ENCODE measurements at places on chromosomes 1 and 21.

DNA sequence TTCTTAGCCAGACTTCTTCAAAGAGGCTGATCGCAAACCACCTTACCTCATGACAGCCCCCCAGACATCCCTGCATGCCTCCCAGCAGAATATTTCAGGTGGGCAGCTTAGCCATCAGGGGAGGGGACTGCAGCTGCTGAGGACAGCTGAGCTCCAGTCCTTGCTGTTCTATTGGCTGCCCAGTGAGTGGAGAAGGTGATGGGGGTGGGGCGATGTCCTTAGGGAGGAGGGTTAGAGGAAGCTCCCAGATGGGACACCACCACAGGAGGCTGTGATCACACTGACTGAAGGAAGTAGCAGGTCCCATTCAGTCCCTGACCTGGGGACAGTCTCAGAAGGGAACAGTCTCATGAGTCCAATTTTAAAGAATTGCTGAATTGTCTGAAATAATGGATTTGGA is 38.3 kb downstream of the GJA5 start:
- DNase-seq, result no peak

- DNase-seq, result no peak
Measured at GRCh38 chr1:26949926-26950319, 10.3 kb downstream of the KDF1 start.

- no peak for DNase-seq
Measured at GRCh38 chr1:168405906-168406549, 125.4 kb downstream of the TBX19 start.

DNA sequence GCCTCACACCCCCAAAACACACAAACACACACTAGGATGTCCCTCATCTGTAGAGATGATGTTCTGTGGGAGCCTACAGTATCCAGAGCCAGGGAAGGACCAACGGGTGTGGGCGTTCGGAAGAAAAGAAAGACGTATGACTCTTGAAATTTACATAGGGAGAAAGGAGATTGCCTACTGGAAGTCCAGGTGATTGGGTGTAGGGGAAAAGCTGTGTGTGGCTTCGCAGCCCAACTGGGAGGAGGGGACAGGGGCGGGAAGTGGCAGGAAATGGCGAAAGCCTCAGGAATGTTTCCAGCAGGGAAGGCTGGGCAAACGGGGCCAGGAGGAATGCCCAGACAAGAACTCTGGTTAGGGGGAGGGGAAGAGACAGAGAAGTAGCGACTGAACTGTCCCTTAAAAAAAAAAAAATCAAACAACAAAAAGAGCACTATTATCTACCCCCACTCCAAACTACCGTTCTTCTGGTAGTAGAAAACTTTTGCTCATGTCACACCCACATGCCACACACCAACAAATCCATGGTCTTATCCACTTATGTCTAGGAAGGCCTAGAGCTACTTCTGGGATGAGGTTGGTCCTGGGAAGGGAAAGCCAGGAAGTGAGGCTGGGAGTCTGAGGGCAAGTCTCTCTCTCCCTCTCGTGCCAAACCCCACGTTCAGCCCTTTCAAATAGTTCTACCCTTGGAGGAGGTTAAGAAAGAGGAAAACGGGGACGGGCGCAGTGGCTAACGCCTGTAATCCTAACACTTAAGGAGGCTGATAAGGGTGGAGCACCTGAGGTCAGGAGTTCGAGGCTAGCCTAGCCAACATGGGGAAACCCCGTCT is 1.8 kb upstream of the CKS1B start:
- no peak for DNase-seq

GRCh38 chr1:162849711-162850110 is 11.3 kb downstream of the CCDC190 start:
- no peak for DNase-seq

- no peak for DNase-seq
Measured at GRCh38 chr1:174795806-174796205, 203.9 kb upstream of the CACYBP start.

DNA sequence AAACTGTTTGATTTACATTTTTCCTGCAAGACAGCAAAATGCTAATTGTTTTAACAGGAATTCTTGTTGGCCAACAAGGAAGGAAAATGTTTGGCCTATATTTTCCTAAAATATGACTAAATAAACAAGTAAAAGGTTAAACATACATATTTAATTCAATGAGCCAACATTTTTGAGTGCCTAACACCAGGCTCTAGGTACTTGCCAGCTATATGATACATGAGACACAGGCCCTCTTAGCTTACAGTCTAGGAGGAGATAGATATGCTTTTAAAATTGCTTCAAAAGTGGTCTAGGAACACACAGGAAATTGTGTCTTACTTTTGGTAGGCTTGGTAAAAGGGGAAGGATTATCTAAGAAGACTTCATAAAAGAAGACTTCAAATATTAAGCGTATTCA is 50.9 kb downstream of the PIGK start:
- no peak for DNase-seq

DNA sequence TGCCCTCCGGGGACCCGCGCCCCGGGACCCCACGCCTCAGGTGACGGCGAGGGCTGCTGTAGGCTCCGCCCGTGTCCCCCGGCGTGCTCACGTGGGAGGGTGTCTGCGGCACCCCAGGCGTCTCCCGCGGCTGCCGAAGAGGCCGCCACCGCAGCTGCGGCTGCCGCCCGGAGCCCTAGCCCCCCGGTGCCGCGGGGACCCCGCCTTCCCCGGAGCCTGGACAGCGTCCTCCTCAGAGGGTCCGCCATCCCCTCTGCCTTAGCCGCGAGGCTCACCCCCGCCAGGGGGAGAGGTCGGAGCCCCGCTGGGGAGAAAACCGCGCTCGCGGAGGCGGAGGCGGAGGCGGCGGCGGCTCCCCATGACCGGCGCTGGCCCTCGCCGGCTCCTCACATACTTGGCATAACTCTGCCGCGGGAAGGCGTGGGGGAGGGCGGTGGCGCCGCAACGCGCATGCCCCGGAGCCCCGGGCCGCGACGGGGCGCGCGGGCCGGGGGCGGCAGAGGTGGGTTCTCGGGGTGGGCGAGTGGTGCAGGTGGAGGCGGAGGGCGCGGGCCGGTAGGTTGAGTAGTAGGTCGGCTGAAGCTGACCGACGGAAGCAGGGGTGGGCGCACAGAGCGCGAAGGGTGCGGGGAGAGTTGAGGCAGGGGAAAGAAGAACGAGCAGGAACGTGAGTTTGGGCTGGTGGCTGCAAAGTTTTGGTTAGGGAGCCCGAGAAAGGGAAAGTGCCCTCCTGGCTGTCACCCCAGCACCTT is 700 bp upstream of the SYDE2 start:
- DNase-seq, result peak; percentile 77

DNA sequence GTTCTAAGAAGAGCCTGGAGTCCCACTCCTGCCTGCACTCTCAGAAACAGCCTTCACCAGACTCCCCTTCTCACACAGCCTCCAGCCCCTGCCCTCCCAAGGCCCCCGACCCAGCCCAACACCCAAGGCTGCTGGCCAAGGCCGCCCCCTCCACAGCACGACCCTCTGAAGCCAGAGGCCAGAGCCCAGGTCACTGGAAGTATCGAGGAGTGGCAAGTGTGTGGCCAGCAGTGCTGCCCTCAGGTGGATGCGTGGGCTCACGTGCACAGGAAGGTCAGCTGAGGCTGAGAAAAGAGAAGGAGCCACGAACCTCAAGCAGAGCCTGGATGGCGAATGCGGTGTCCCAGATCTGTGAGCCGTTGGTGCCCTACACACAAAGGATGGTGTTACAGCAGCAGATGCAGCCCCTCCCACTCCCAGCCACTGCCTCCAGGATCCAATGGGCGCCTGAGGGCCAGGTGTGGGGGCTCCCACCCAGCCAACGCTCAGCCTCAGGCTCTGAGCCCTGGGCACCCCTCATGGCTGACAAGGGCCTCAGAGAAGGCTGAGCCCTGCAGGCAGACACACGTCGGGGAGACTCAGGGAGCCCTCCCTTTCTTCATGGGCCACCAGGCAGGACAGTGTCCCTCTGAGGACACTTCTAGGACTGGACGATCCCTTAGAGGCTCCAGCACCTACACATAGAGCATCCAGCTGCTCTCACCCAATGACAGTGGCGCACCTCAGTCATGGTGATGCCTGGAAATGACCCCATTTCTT is 18.0 kb downstream of the LSS start:
- DNase-seq, result no peak

GRCh38 chr1:232767305-232768074 is 37.7 kb upstream of the MAP10 start:
- DNase-seq, result peak; percentile 2

DNA sequence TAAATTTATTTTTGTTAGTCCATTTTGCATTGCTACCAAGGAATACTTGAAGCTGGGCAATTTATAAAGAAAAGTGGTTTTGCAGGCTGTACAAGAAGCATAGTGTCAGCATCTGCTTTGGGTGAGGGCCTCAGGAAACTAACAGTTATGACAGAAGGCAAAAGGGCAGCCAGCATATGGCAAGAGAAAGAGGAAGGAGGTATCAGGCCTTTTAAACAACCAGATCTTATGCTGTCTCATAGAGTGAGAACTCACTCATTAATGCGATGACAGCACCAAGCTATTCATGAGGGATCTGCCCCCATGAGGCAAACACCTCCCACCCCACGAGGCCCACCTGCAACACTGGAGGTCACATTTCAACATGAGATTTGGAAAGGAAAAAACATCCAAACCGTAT is 898.4 kb downstream of the KCNT2 start:
- DNase-seq, result no peak

DNA sequence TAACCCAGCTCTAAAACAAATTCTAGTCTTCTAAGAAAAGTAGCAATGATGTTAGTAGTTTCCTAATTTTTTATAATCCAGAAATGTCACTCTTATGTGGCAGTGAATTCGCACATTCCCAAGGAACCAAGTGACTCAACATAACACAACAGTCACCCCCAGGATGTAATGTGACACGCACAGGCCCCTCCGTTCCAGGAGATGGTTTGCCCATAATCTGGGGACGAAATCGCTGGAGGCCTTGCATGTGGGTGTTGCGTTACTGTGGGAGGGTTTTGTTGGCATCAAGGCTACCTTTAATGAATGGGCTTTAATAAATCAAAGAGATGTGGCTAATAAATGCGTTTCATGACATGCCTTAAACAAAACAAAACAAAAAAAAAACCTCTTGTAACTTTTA is 50.9 kb downstream of the EVA1C start:
- no peak for DNase-seq

DNA sequence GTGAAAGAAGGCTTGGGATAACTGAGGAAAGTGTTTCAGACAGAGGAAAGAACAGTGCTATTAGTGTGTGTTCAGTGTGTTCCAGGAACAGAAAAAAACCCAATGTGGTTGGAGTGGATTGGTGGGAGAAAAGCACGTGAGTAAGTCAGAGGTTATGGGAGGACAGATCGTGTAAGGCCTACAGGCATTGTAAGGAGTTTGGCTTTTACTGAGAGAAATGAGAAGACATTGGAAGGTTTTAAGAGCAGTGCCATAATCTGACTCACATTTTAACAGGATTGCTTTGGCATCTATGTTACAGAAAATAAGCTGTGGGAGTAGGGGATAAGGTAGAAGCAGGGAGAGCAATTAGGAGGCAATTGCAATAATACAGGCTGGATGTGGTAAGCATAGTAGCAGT is 4.8 kb downstream of the ARPC5 start:
- no peak for DNase-seq

- DNase-seq, result no peak
Measured at GRCh38 chr1:86822459-86822858, 91.5 kb downstream of the SELENOF start.

All from stimulated activated CD4-positive, alpha-beta T cell treated with anti-CD3 and anti-CD28 coated beads, Interleukin-15, amount 100 ng/mL, for 24 hours (primary cell).